ENCODE measurements at places on chromosomes 2 and 18.

DNA sequence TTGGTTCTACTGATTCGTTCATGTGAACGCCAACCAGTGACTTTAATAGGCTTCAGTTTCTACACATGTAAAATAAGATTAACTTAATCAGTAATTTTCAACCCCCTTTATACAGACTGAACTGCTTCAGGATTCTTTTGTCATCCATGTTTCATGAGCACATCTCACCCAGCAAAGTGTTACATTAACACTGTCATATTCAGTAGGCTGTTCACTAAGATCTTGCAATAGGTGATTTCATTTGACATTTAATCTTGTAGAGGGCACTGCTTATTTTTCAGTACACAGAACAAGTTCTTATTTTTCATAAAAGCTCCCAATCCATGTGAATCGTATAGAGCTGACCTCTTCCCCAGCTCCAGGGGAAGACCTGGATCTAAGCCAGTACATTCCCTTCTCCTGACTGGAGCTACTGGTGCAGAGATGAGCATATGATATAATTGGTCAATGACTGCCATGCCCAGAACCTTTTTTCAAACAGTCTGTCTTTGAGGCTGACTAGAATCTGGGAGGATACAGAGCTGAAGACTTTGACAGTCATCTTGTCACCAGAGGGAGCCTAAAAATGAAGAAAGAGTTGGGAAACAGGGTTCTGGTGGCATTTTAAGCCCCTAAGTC lies 72.2 kb upstream of the CHRNA1 start:
- H3K4me3 ChIP-seq, result no peak overlapping the region
- no peaks in the 10 kb centered on the region for H3K4me1 ChIP-seq
- no peaks in the 10 kb centered on the region for H3K27me3 ChIP-seq
- no peaks in the 10 kb centered on the region for H3K36me3 ChIP-seq
- DNase-seq, result no peak

DNA sequence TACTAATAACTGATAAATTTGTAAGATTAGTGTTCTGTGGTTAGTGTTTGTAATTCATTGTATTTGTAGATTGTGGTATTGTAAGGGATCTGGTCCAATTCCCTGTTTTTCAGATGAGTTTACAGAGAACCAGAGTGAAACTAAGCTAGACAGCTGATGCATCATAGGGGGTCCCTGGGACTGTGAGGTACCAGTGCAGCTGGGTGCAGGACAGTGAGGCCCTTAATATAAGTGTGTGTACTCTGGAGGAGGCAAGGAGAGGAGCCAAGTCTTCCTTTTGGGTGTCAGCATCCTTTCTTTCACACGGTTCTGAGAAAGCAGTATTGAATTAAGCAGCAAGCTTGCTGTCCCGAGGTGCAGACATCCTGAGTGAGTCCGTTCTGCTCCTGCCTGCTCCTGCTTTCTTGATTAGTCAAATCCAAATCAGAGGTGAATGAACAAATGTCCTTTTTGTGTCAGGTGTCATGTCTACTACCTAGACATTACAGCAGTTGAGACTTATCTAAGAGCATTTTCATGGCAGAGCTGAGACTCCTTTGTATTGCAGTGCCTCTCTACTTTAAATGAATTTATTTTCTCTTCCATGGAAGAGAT lies 194.9 kb downstream of the MCFD2 start:
- no peaks in the 10 kb centered on the region for H3K27me3 ChIP-seq
- no peaks in the 10 kb centered on the region for H3K4me1 ChIP-seq
- DNase-seq, result no peak

DNA sequence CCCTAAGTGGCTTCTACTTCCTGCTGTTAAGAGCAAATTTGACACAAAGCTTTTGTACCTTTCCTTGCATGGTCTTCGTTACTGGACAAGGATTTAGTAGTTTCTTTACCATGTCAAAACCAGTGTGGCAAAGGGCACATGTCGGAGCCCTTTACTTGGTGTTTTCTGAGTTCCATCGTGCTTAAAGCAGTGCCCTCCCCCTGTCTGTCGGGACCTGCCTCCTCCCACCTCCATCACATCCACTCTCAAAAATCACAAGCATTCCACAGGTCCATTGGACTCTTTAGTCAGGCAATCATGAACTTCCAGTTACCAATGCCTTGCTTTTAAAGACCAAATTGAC lies 763 bp downstream of the CCDC141 start:
- peak overlapping the region; percentile 19 for H3K4me3 ChIP-seq
- no peak for DNase-seq
- H3K27me3 ChIP-seq, result no peaks in the 10 kb centered on the region

DNA sequence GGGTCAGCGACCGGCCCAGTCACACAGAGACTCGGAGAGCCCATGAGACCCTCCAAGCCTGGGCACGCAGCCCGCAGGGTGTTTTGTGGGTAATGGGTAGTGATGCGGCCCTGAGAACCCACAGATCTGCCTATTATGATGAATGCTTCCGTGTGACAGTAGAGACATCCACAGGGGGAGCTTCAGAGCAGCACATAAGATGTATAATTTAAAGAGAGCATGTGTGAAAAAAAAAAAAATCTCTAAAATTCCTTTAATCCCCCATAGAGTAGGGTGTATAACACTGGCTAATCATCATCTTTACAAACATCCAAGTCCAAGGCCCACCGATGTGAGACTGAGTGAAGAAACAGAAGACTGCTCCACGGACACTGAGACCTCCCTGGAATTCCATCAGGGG lies 34.6 kb downstream of the BIN1 start:
- DNase-seq, result no peak
- H3K27ac ChIP-seq, result peak overlapping the region; percentile 52
- no peaks in the 10 kb centered on the region for H3K27me3 ChIP-seq
- H3K36me3 ChIP-seq, result peaks cover 4% of the 10 kb centered on the region
- H3K4me3 ChIP-seq, result no peak overlapping the region

DNA sequence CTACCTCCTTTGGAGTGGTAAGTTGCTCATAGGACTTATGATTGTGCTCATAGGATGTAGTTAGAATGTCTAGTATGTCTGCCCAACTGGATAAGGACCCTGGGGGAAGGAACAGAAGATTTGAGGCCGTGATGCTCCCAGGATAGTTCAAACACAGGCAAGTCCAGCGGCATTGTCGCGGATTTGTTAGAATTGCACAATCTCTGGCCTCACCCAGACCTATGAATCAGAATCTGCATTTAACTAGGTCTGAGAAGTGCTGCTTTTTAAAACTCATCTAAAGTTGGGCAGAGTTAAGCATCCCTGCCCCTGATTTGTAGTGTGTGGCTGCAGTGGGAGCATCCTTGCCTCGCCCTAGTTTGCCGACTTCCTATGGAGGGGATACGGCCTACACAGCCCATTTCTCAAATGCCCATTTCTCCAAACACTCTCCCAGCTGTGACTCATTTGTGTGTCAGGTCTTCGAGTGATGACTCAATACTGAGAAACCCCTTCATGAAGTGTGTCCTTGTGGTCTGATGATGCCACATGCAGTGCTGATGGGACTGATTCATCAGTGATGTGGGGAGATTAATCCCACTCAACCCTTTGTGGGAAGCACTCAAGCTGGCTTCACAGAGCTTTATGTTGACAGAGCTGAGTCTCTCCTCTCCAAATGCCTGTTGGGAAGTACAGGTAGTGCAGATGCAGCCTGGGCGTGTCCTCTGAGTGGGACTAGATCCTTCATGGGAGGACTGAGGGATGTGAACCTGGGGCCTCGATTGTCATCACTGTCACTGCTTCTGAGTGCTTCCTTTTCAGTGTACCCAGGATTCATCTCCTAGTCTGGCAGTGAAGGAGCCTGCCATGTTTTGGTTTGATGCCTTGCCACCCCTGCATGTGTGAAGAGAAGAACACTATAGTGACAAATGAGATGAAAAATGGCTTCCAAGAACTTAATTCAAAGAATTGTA lies 18.7 kb downstream of the SMIM21 start:
- H3K27ac ChIP-seq, result no peak overlapping the region
- H3K4me1 ChIP-seq, result no peaks in the 10 kb centered on the region
- no peaks in the 10 kb centered on the region for H3K27me3 ChIP-seq
- H3K36me3 ChIP-seq, result no peaks in the 10 kb centered on the region

GRCh38 chr2:79446313-79446712 lies 66.5 kb upstream of the CTNNA2 start:
- H3K4me1 ChIP-seq, result no peaks in the 10 kb centered on the region
- no peak for DNase-seq
- H3K27me3 ChIP-seq, result no peaks in the 10 kb centered on the region
- no peak overlapping the region for H3K4me3 ChIP-seq
- no peak overlapping the region for H3K27ac ChIP-seq

GRCh38 chr18:22559414-22560274 lies 141.9 kb upstream of the CTAGE1 start:
- no peaks in the 10 kb centered on the region for H3K36me3 ChIP-seq
- peaks cover 10% of the 10 kb centered on the region for H3K4me1 ChIP-seq
- peak overlapping the region; percentile 79 for H3K4me3 ChIP-seq
- H3K27me3 ChIP-seq, result no peaks in the 10 kb centered on the region
- no peak for DNase-seq

DNA sequence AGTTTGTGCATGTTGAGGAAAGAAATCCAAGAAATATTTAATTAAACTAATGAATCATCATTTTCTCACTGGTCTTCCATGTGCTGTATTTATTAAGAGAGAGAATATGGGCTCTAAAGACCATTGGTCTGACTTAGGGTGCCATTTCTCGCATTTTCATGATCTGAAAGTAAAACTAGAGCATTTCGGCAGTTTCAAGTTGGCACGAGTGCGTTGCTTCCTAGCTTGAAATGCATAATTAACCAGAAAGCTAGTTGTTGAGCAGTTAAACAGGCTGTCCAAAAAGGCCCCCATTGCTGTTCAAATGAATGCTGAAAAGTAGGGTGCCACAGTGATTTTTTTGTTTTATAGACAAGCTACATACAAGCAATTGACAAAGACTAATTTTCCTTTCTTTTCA lies 47.4 kb downstream of the SLC8A1 start:
- no peak overlapping the region for H3K27ac ChIP-seq
- H3K4me3 ChIP-seq, result no peak overlapping the region
- no peaks in the 10 kb centered on the region for H3K27me3 ChIP-seq
- DNase-seq, result no peak
- H3K36me3 ChIP-seq, result no peaks in the 10 kb centered on the region

DNA sequence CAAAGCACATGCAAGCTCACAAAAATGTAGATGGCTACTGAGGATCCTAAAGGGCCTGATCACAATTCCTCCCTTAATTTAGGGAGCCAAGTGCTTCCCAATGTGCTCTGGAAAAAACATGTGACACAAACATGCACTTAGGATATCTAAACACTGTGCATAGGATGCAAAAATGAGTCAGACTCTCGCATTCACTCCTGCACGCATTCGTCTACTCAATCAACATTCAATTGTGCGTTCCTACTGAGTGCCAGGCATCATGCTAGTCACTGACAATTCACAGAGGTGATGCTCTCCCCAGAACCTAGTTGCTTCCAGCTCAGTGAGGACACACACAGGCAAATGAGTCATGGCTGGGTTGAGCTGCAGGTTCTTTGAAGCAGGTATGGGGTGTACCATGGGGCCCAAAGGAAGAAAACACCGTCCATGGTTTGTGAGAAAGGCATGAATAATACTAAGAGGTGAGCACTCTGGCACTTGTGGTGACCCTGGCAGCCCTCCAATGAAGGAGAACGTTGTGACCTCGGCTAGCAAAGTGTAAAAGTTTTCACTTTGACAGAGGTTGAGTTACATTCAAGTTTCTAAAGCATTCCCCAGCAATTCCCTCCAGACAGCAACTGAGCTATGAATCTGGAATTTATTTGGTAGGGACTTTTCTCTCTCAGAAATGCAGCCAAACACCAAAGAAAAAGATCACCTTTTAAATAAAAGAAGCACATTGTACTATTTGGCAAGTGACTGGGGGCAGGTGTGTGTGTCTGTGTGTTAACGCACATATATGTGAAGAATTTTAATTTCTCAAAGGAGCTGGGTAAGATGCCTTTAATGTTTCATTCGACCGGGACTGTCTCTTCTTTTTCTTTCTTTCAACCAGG lies 173.3 kb downstream of the ALPK2 start:
- H3K27ac ChIP-seq, result no peak overlapping the region
- no peaks in the 10 kb centered on the region for H3K36me3 ChIP-seq
- H3K4me3 ChIP-seq, result no peak overlapping the region
- no peaks in the 10 kb centered on the region for H3K4me1 ChIP-seq
- DNase-seq, result no peak

Data from esophagus squamous epithelium (tissue), 5 donors.